ENCODE measurements at places on chromosomes 12 and 14.

DNA sequence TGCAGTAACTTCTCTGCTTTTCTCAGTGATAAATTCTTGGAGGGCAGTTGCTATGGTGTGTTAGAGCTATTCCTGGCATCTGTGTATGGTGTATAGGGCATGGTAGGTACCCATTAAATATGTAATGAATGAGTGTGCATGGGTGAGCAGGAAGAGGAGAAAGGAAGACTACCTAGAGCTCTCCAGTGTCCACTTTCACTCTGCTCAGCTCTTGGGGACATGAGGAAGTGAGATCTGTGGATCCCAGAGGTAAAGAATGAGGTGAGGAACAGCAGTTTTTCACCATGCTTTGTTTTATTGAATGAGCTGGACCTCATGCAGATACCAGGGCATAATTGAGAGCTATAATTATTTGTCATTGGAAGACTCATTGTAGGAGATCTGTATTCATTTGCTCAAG, 444.8 kb upstream of the RGS6 start:
- no peak for DNase-seq

- no peak for DNase-seq
These were observed 105.0 kb downstream of the CMKLR1 start for GRCh38 chr12:108234158-108234557.

DNA sequence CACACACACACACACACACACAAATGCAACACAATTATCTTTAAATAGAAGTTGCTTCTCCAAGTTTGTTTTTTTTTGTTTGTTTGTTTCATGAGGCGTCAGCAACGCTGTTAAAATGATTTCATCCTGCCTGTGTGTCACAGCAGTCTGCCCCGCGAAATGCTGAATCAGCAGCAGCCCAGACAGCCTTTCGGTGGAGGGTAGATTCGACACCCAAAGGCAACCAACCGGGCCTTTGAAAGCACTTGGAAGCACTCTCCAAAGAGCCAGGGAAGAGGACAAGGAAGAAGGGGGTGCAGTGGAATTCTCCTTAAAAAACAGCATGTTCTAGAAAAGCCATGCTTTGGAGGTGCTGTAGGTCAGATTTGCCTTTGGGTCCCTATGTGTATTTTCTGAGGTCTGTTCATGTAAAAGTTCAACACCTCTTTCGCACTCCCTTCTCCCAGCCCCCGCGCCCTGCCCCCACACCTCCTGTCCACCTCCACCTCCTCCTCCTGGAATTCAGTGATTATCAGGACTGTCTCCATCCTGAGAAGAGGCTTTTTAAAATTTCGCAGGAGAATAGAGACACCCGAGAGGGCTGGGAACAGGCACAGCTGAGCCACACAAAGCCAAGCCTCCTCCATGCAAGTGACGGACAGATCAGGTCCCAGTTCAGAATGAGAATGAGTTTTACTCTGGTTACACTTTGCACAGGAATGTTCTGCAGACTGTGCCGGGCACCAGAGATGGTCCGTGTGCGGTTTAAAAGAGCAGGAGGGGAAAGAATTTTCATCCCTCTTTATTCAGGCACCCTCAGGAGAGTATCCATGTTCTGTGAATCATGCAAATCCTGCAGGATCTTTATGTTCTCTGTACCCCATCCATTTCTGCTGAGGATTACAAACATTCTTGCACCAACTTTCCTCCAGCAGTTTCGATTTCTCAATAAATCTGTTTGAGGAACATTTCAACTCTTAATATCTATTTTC, 177.9 kb downstream of the ETV6 start:
- no peak for DNase-seq

DNA sequence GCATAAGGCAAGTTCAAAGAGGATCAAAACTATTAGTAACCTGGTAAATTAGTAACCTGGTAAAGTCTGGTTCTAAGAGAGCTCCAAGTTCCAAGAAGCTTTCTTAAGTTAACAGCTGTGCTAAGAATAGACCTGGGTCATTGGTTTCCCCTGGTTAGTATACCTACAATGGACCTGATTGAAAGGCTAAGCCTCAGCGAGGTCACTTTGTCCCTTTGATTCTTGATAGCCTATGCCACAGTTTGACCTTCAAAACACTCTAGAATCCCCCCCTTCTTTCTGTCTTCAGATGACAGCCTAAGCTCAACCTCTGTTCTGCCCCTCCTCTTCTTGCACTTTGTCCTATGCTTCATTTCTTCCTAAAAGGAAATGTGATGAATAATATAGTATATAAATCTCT, 53.0 kb downstream of the LLPH start:
- DNase-seq: no peak

GRCh38 chr12:98635657-98636323, 8.8 kb downstream of the IKBIP start:
- no peak for DNase-seq

DNA sequence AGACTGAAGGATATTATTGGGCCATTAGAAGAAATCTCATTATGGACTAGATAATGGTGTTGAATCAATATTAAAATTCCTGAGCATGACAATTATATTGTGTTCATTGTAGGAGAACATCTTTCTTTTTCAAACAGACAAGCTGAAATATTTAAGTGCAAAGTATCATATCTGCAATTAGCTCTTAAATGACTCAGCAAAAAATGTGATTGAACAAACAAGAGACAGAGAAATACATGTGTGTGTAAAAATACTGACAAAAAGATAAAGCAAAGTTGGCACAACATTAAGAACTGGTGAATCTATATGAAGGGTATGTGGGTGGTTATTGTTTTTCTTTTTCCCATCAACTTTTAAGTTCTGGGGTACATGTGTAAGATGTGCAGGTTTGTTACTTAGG, 9.5 kb downstream of the CEP290 start:
- no peak for DNase-seq

DNA sequence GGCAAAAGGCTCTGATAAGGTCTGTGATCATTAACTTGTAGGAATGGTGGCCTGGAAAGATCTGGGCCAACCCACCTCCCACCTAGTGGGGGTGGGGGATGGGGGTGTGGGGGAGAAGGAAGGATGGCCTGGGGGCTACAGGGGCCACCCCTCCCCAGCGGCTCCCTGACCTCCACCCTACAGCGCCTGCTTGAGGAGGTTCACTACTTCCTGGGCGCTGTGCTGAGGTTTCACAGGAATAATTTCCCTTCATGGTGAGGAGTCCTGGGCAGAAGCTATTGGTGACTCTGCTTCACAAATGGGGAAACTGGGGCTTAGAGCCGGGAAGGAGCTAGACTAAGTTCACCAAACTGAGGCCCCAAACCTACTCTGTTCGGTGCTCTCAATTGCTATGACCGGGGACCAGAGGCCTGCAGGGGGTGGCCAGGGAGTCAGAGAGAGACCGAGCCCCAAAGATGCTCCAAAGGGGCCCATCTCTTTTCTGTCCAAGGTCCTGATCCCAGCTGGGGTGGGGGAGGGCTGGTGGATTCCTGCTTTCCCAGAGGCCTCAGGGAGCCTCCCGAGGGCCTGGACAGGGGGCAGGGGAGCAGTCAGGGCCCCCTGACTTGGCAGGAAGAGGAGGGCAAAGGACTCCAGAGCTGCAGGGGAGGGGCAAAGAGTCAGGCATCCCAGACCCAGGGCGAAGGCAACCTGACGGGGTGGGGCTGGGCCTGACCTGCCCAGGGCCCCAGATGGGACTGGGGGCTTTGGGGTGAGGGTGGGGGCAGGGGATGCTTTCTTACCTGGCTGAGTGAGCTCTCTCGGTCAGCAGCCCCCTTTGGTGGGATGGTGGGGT, 1.7 kb downstream of the HNF1A start:
- no peak for DNase-seq

GRCh38 chr12:89965993-89966392, 257.4 kb upstream of the ATP2B1 start:
- no peak for DNase-seq

DNA sequence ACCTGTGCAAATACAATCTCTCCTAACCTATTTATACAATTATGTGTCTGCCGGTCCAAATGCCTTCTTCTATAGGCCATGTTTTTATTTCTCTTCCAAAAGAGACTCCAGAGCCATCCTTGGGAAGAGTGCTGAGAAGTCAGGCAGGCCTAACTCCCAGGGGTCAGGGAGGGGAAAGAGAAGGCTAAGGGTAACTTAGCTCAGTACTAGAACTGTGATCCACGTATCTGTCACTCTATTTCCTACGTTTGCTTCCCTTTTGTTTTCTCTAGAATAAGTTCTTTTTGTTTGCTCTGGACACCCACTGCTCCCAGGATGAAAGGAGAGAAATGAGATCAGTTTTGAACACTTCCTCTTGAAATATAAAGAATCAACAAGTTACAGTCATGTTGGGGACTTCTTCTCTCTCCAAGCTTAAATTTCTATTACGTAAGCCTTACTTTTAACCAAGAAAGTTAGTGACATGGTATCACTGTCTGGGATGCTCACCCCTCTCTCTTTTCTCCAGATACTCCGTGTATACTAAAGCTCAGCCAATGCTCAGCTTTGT, 79.2 kb downstream of the DAD1 start:
- no peak for DNase-seq

- no peak for DNase-seq
These were observed 527.2 kb downstream of the NRXN3 start for GRCh38 chr14:78697341-78697740.

DNA sequence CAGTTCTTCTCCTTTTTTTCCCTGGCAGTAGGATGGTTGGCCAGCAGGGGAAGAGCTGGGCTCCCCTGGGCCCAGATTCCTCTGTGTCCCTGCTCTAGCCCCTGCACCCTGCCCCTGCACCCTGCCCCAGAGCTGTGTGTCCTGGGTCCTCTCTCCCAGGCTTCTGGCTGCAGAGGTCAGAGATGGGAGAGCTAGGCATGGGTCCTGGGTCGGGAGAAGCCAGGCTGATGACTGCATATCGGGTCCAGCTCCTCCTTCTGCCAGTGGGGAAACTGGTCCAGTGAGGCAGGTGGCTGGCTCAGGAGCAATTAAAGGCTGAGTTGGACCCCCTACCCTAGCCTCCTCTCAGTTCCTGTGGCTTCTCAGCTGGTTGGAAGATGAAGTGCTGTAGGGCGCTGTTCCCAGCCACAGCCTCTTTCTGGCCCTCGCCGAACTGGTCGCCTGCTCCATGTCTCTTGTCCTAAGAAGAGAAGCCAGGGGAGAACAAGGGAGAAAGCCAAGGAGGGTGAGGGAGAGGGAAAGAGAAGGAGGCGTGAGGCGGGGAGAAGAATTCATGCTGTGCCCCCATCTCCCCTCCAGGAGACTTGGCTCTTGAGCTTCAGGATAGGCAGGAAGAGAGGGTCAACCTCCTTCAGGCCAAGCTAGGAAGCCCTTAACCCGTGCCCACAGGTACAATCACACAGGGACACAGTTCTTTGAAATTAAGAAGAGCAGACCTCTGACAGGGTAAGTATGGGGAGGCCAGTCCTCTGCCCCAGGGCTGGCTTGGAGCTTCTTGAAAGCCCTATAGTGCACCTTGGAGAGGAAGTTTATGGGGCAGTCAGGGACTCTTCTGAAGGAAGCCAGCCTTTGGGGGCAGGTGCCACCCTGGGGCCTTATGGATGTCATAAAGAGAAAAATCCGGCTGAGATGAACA, 9.5 kb downstream of the VASH1 start:
- no peak for DNase-seq

DNA sequence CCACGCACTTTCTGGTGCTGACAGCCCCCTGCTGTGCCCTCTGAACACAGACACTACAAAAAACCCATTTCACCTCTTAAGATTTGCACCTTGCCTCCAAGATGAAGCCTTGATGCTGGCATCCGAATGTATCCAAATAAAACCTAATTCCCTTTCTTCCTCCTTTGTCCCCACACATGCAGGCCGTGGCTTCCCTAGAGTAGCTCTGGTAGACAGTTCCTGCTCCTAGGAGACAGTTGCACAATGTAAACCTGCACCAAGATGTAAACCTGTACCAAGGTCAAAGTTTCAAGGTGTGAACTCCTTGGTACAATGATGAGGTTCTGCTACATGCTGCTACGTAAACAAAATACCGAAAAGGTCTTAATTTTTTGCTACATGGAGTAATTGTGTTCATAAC, 625 bp upstream of the ABHD12B start:
- no peak for DNase-seq

- no peak for DNase-seq
These were observed 60.7 kb upstream of the PYGL start for GRCh38 chr14:51004801-51005526.

- DNase-seq: peak; percentile 11
These were observed 69.0 kb upstream of the RERGL start for GRCh38 chr12:18158774-18159557.

GRCh38 chr12:10179776-10180181, 947 bp downstream of the TMEM52B start:
- DNase-seq: no peak

- DNase-seq: no peak
These were observed 65.4 kb downstream of the PPFIBP1 start for GRCh38 chr12:27589419-27589818.

DNA sequence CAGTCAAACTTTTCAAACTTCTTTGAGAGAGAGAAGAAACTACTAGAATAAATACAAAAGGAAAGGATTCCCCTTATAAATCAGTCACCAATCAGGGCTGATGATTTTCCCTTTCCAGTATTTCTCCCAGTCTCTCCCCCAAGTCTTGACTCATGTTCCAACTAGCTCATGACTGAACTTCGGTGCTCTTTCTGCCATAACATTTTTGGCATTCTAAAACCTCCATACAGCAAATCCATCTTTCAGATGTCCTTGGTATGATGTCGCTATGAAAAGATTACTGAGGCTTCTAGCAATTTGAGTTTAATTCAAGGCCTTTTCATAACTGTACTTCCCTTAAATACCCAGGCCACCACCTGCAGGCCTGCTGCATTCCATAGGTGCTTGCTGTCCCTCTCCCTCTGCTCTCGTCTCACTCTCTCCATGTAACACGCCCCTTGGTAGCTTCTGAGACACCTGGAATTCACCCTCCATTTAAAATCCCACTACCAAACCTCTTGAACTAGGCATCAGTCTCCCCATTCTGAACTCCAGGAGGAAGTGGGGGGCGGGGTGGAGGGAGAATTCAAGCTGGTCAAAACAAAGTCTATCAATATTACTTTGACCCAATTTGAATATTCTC, 2.4 kb downstream of the PRKD1 start:
- no peak for DNase-seq

- no peak for DNase-seq
These were observed 15.6 kb upstream of the REP15 start for GRCh38 chr12:27680619-27681018.
